ENCODE measurements at places on chromosomes 2 and 18. TPM values are rescaled to one million over a fixed set of nuclear protein-coding genes. Genes with fewer than 3 reads are reported as not detected.

Gene RESP18
- 0.16 TPM for polyA plus RNA-seq

Gene ABHD1
- 0.27 TPM for polyA plus RNA-seq

Gene SULT1C2
- 4.1 TPM for polyA plus RNA-seq

Gene CFAP65
- 0.19 TPM for polyA plus RNA-seq

Gene NPPC
- 0.26 TPM for polyA plus RNA-seq

Gene OSR1
- polyA plus RNA-seq: 1.7 TPM

Gene GPR35
- polyA plus RNA-seq: 4.6 TPM

Measured in pancreas (tissue), 10 donors.